ENCODE measurements at places on chromosomes 6 and 20. TPM values are rescaled to one million over a fixed set of nuclear protein-coding genes. Genes with fewer than 3 reads are reported as not detected.

- H3K4me3 ChIP-seq: no peak overlapping the region
- no peak overlapping the region for H3K27ac ChIP-seq
- DNase-seq: peak; percentile 24
- peaks cover 21% of the 10 kb centered on the region for H3K27me3 ChIP-seq
Measured at GRCh38 chr20:2760952-2761305, 39.5 kb downstream of the CPXM1 start.

Gene NEU1
- total RNA-seq: 70.5 TPM

DNA sequence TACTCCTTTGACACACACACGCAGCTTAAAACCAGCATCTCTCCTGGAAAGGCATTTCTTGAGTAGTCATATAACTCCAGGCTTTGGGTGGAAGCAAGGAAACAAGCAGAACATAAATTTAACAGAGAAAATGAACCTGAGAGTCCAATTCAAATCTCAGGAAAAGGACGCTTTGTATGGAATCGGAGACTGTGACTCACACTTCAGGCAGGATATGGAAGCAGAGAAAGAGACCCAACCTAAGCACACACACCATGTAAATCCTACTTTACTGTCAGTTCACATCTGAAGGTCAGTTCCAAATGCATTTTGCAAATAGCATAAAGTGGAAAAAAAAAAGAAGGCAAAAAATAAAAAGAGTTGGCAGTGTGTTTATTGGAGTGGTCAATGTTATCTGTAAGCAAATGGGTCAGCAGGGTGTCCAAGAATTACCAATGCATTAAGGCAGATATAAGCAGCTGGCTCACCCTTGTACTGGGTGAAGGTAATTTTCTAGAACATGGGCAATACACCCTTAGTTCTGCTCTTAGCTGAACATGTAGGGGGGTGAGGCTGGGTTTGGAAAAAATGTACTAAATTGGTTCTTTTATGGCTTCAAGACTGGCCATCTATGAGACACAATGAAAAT, 283.7 kb upstream of the NT5E start:
- H3K27ac ChIP-seq: no peak overlapping the region
- no peak for DNase-seq
- H3K27me3 ChIP-seq: no peaks in the 10 kb centered on the region
- H3K36me3 ChIP-seq: no peaks in the 10 kb centered on the region

GRCh38 chr20:14777591-14777990, 440.2 kb upstream of the FLRT3 start:
- no peak overlapping the region for H3K27ac ChIP-seq
- no peaks in the 10 kb centered on the region for H3K4me1 ChIP-seq
- DNase-seq: no peak
- H3K36me3 ChIP-seq: no peaks in the 10 kb centered on the region
- no peak overlapping the region for H3K4me3 ChIP-seq

- no peaks in the 10 kb centered on the region for H3K27me3 ChIP-seq
- no peaks in the 10 kb centered on the region for H3K4me1 ChIP-seq
- H3K27ac ChIP-seq: no peak overlapping the region
- no peak for DNase-seq
Measured at GRCh38 chr6:110900028-110900598, 25.5 kb downstream of the AMD1 start.

DNA sequence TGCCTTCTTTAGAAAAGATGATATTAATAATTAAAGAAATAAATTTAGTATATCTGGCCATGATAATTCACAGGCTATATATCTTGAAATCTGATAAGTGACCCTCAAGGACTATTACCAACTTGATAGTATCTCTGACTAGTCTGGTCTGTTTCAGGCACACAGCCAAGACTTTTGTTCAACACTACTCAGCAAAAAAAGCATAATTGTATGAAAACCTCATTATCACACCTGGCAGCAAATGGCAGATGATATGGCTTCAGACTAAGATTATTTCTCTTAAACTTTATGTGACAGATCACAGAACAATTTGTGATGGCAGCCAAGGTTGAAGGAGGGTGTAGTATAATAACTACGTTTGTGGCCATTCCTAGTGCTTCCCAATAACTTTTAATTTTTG, 114.7 kb downstream of the RWDD2A start:
- no peaks in the 10 kb centered on the region for H3K36me3 ChIP-seq
- no peak for DNase-seq
- H3K4me1 ChIP-seq: no peaks in the 10 kb centered on the region
- H3K4me3 ChIP-seq: no peak overlapping the region
- H3K27me3 ChIP-seq: no peaks in the 10 kb centered on the region

DNA sequence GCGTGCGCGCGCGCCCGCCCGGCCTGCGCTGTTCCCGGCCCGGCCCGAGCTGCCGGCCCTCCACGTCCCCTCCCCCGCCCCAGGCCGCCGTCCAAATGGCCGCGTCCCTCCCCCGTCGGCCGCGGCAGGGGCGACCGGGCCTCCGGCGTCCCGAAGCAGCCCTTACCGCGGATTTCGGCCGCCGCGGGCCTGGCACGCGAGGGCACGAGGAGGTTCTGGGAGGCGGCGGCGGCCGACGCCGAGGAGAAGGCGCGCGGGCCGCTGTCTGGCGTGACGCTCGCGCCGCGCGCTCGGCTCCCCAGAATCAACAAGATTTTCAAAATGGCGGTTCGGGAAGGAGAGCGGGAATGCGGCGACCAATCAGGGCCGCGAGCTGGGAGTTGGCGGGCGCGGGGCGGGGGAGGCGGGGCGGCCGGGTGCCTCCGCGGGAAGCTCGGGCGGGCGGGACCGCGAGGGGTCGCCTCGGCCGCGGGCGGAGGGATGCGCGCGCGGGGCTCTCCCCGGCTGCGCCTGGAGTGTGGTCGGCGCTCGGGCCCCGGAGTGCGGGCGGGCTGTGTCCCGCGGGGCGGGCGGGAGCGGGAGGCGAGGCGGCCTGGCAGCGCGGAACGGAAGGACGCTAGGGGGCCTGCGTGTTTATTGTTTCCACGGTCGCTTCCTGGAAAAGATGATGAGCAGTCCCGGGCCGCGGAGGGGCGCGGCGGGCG, at the start of gene DEK:
TSS of gene DEK (minus strand) at position 312 of the 704 bp plus-strand sequence. CDS start 543 bp downstream, outside the sequence.
- H3K4me3 ChIP-seq: peak within 1 kb of the TSS; percentile 92
- peak; percentile 90 for DNase-seq
- no peaks in the 10 kb centered on the region for H3K36me3 ChIP-seq
- peaks cover 43% of the 10 kb centered on the region for H3K4me1 ChIP-seq

- no peak for DNase-seq
- H3K27me3 ChIP-seq: no peaks in the 10 kb centered on the region
- peaks cover 46% of the 10 kb centered on the region for H3K36me3 ChIP-seq
- no peak overlapping the region for H3K27ac ChIP-seq
- no peaks in the 10 kb centered on the region for H3K4me1 ChIP-seq
- no peak overlapping the region for H3K4me3 ChIP-seq
Measured at GRCh38 chr6:138323821-138324220, 53.9 kb upstream of the SMIM28 start.

GRCh38 chr20:52943185-52943841, 28.8 kb upstream of the TSHZ2 start:
- H3K27me3 ChIP-seq: no peaks in the 10 kb centered on the region
- H3K4me1 ChIP-seq: no peaks in the 10 kb centered on the region
- H3K4me3 ChIP-seq: no peak overlapping the region
- no peaks in the 10 kb centered on the region for H3K36me3 ChIP-seq

Gene SUPT3H
- total RNA-seq: 6.7 TPM

All from lower lobe of right lung (tissue), 2 donors.